ENCODE measurements at places on chromosomes 6 and 20.

DNA sequence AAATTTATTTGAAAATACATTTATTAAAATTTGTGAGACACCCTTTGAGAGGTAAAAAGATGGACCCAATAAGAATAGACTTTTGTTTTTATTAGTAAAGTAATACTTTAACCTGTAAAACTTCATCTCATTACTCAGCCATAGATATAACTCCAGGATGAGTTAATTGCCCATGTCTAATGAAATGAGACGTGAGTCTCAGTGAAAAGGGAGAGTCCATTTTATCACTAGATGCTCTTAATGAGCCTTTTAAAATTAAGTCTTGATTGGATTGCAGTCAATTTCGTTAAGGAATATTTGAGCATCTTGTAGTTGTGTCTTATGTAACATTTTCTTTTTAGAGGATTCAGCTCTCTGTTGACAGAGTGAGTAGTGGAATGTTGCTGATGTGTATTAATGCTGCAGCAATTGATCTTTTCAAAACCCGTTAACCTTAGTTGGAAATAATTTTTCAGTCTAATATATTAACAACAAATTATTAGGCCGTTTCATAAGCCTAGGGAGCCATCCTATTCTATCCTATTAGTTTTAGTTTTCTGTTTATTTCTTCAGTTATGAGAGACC lies 77.3 kb downstream of the QKI start:
- no peak for DNase-seq

GRCh38 chr6:13712599-13712898 lies 914 bp upstream of the RANBP9 start:
- no peak for DNase-seq

DNA sequence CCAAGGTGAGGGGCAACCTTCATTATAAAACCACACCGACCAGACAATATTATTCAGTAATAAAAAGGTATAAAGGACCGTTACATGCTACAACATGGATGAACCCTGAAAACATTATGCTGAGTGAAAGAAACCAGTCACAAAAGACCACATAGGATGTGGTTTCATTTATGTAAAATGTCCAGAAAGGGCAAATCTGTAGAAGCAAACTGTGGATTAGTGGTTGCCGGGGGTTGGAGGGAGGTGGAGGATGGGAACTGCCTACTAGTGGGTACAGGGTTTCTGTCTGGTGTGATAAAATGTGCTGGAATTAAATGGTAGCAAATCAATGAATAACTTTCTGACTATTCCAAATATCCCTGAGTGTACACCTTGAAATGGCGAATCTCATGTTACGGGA lies 10.2 kb upstream of the PRND start:
- DNase-seq = peak; percentile 51

DNA sequence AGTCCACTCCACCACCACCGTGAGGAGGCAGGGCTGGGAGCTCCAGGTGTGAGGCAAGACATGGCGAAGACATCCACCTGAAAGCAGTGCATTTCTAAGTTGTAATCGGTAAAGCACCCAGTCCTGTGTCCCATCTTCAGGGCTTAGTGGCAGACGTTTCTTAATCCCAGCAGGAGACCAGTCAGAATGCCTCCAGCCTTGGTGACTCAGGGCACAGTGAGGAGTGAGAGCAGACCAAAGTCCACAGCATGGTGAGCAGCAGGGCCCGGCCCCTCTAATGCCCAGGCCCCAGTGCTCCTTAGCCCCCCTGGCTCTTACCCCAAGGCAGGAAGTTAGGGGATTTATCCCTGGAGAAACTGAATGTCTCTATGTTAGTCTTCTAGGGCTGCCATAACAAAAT lies 183.9 kb downstream of the SYNDIG1 start:
- DNase-seq = no peak

GRCh38 chr20:9482180-9482579 lies 32.2 kb upstream of the LAMP5 start:
- no peak for DNase-seq

GRCh38 chr6:106658469-106658868 lies 29.1 kb downstream of the QRSL1 start:
- no peak for DNase-seq

- DNase-seq = no peak
These were observed 20.2 kb upstream of the CD93 start for GRCh38 chr20:23106271-23106851.

DNA sequence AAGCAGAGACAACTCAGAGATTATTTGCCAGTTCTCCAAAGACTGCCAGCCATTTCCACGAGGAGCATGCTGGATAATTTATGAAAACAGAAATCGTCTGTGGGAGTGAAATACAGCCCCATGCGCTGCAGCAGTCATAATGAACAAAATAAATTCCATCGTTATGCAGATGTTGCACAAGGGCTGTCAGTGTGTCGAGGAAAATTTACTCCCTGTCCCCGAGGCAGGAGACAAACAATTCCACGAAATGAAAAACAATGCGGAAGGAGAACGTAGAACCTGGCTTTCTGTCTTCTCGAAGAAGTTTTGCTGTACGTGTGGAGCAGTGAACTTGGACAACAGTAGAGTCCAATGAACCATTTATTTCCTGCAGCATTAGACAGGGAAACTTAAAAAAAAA lies 399.4 kb downstream of the CD83 start:
- DNase-seq = no peak

DNA sequence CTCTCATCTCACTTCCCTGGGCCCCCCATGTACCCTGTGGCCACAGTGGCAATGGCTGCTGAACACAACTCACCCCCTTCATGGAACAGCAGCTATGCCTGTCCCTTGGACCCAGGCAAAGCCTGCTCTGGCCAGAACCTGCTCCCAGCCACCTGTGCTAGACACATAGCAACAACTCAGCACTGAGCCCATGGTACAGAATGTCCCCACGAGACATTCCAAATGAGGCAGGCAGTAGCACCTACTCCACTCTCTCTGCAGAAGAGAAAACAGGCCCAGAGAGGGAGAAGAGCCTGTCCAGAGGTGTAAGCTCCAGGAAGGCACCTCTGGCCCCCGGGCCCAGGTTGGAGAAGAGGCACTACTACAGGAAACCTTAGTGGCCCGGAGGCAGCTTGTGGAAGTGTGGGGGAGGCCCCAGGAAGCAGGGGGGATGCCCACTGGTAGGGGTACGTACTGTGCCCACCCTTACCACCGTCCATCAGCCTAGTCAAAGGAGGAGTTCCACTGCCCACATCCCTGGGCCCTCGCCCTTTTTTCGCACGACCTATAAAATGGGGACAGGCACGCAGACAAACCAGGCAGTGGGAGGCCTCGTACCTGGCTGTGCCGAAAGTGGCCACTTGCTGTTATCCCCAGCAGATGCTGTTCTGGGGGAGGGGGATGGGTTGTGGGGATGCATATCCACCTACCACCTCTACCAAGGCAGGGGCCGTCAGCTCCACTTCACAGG lies 97.2 kb downstream of the ASXL1 start:
- no peak for DNase-seq

- DNase-seq = no peak
These were observed 85.0 kb upstream of the HCRTR2 start for GRCh38 chr6:55089325-55089724.

DNA sequence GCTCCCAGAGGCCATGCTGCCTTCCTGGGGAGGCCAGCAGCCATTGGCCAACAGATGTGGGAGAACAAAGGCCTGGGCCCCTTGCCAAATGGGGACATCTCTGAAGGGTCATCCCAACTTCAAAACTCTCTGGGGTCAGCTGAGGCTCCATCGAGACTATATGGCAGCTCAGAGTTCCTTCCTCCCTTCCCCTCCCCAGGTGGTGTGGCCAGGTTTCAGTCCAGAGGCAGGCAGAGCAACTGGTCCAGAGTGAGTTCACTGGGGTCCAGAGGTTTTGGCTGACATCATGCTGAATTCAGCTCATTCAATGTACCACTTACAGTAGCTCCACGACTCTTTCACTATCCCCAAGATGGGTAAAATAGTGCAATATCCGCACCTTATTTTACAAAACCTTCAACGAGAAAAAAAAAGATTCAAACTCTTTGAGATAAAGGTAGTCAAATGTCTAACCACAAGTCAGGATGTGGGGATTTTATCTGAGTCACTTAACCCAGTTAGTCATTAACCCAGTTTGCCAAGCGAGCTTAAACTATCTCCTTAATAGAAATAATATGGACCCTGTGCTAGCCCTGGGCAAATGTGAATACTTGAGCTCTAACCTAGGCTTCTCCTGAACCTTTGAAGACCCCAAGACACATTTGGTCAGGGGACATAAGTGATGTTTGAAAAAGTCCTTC lies 108.4 kb upstream of the PLEKHG1 start:
- DNase-seq = peak; percentile 28

All from activated CD8-positive, alpha-beta T cell treated with anti-CD3 and anti-CD28 coated beads for 36 hours (primary cell).